ENCODE measurements at places on chromosomes 1 and 21.

DNA sequence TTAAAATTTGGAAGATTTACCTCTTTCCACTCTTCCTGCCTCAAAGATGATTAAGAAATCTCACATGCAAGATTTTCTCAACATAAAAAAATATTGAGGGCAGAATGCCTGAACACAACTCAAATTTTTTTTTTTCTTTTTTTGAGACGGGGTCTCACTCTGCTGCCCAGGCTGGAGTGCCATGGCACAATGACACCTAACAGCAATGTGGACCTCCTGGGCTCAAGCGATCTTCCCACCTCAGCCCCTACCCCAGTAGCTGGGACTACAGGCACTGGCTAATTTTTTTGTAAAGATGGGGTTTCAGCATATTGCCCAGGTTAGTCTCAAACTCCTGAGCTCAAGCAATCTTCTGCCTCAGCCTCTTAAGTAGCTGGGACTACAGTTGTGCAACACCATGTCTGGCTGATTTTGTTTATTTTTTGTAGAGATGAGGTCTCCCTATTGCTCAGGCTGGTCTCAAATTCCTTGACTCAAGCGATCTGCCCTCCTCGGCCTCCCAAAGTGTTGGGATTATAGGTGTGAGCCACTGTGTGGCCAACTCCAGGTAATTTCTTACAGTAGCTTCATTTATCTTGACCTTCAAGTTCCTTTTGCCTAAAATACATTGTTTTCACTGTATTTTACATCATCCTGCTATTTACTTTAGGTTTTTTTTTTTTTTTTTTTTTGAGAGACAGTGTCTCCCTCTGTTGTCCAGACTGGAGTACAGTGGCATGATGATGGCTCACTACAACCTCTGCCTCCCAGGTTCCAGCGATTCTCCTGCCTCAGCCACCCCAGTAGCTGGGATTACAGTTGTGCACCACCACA lies 10.4 kb downstream of the NUCKS1 start:
- DNase-seq = no peak

DNA sequence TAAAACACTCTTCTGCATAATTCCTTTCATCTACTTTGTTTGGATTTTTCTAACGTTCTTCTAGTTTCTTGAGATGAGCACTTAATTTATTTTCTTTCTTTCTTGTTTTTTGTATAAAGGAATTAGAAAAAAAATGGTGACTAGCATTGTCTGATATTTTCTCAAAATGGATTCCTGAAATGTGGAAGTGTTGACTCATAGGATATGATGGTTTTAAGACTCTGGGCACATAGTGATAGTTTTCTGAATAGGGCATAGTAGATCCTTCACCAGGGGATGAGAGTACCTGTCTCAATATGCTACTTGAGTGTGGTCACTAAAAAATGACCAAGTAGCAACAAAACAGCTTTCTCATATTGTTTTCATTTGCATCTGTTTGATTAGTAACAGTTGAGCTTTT lies 100.9 kb downstream of the PEX14 start:
- no peak for DNase-seq

DNA sequence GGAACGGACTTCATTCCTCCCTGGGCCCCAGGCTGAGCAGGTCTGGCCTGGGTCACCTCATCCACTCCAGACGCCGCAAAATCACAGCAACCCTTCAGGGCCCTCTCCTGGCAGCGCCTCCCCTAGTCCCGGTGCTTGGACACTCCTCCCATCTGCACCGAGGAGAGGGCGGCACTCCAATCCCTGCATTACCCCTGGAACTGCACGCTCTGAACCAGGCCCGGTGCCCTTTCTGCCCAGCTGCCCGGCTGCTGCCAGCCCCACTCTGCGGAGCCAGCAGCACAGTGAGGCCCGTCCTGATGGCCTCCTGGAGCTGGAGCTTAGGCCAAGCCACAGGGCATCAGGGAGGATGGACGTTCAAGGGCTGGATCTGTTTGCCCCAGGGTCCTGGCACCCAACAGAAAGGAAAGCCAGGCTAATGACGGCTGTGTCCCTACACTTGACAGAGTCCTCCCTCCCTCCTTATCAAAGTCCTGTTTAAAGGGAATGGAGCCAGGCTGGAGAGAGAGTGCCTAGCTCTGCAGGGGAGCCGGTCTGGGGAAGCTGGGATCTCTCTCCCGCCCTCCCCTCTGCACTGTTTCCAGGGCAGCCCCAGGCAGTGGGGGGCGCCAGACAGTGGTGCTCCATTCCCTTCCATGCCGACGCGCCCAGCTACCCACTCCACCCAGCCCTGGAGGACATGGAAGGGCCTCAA lies 12.7 kb downstream of the COL6A2 start:
- no peak for DNase-seq

DNA sequence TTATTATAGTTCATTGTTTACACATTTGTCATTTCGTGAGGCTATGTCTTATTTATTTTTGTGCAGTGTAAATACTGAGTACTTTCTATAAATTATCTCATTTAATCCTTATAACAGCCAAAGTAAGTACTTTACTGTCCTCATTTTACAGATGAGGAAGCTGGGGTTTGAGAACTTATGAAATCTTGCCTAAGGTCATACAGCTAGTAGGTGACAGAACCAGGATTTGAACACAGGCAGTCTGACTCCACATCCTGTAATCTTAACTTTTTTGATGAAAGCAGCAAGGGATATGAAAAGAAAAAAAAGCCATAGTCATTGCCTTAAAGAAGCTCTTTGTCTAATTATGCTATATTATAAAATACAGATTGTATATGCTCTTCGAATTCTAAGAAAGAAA lies 107.1 kb upstream of the BMP8A start:
- no peak for DNase-seq

DNA sequence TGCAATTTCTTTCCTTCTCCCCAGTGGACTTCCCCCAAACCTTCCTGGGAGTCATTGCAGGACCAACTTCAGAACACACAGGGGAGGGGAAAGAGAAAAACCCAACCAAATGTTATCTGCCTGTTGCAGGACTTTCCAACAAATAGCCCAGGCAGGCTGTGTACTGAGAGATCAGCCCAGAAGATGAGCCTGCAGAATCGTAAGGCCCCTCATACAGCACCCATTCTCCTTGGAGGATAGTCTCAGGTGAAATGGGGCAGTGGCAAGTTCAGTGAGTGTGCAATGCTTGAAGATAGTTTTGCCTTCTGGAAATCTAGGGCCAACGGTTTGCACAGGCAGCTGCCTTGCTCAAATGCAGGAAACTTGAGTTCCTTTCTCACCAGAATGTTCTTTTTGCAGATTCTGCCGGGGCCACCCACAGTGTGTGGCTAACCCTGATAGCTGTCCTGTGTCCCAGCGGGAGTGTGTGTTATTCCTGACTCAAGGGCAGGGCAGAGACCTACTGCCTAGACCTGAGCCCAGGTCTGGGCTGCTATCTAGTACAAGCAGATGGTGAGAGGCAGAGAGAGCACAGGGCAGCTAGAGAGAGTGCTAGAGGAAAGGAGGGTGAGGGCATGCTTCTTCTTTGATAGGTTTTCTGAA lies 48.8 kb downstream of the GADD45A start:
- DNase-seq = no peak

- no peak for DNase-seq
These were observed 38.6 kb upstream of the CCDC190 start for GRCh38 chr1:162899422-162900146.

DNA sequence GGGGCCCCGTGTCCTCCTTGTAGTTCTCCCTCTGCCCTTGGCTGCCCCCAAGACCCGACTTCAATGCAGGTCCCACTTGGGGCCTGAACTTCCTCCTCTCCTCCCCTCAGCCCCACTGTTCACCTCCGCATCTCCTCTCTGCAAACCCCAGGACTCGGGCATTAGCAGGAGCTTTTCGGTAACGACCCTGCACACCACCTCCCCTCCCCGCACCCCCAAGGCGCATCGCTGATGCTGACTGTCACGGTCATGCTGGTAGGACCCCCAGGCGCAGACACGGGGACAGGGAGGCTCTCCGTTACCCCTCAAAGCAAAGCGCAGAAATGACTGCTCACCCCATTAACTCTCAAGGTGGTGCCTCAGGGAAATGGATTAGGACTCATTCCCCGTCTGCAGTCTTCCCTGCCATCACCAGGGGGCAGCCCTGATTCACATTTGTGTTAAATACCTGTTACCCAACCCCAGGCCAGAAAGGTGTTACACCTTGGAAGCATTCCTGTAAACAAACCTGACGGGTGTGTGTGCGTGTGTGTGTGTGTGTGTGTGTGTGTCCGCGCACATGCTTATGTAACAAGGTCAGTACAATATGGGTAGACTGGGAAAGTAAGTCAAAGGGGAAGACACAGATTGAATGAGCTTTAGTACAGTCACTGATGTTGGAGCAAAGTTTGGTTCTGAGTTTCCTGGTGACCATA lies 6.4 kb upstream of the GUCA2B start:
- DNase-seq = no peak

DNA sequence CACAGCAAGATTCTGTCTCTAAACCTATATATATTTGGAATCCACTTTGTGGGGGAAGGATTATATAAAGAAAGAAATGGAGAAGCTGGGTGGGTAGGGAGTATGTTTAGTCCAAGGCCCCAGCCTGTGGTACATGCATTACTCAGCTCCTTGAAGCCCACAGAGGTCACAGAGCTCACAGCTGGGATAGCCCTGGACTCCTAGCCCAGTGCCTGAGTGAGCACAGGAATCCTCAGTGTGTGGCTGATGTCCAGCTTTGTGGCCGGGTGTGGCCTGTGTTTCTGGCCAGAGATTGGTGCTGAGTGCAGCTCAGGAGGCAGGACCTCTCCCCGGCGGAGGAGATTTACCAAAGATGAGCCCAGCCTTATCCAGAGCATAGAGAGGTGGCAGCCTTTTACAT lies 7.6 kb downstream of the CAPN9 start:
- no peak for DNase-seq

DNA sequence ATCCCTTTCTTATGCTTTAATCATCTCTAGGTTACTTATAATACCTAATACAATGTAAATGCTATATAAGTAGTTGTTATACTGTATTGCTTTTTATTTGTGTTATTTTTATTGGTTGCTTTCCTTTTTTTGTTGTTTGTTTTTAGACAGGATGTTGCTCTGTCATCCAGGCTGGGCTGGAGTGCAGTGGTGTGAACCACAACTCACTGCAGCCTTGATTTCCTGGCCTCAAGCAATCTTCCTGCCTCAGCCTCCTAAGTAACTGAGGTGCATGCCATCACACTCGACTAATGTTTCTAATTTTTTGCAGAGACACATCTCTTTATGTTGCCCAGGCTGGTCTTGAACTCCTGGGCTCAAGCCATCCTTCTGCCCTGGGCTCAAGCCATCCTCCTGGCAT lies 26.9 kb downstream of the KRTAP19-8 start:
- DNase-seq = no peak

DNA sequence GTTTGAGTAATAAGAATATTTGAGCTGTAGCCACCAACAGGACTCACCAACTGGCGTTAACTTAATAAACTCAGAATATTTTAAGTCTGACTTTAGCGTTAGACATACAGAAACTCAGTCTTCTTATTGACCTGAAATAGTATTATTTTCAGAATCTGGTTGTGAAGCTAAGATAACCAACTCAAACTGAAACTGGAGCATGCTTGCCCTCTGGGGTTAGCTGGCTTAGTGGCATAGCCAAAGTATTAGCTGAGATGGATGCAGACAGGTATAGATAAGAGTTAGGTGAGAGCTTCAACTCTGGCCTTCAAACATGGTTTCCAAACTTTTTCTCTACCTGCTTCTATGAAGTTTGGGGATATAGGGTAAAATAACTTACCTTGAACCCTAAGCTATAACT lies 40.5 kb downstream of the AMY1C start:
- no peak for DNase-seq

DNA sequence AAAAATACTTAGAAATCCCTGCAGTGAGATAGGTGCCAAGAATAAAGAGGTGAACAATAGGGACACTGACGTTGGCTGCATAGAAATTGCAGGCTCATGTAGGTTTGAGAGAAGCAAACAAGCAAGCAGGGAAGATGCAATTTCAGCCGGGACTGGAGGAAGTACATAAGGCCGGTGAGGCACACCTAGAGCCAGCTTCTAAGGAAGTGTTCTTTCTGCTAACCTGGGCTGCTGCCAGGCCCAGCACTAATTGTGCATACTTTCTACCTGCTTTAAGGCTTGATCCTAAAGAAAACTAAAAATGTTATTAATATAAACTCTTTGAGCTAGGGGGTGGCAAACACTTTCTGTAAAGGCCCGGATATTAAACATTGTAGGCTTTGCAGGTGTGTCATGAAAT lies 71.0 kb downstream of the LMO4 start:
- no peak for DNase-seq

- DNase-seq = no peak
These were observed 121.2 kb downstream of the CRYAA start for GRCh38 chr21:43289966-43290365.

DNA sequence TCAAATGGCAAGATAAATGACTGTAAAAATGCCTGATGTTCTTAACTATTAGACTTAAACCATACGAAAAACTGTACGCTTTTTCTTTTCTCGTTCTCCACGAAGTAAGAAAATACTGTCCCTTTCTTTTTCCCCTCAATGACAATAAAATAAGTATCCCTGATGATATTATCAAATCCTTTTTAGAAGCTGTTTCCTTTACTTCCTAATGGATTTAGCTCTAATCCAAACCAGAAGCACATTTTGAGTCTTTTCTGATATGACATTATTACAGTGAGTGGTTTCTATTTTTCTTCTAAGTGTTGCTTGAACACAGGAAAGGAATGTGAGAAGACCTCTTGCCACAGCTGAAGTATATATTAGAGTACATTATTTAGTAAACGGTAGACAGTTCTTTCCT lies 32.4 kb downstream of the DNM3 start:
- DNase-seq = no peak

GRCh38 chr1:8202182-8202905 lies 115.6 kb upstream of the SLC45A1 start:
- no peak for DNase-seq

GRCh38 chr1:10353282-10353681 lies 45.6 kb upstream of the PGD start:
- no peak for DNase-seq

DNA sequence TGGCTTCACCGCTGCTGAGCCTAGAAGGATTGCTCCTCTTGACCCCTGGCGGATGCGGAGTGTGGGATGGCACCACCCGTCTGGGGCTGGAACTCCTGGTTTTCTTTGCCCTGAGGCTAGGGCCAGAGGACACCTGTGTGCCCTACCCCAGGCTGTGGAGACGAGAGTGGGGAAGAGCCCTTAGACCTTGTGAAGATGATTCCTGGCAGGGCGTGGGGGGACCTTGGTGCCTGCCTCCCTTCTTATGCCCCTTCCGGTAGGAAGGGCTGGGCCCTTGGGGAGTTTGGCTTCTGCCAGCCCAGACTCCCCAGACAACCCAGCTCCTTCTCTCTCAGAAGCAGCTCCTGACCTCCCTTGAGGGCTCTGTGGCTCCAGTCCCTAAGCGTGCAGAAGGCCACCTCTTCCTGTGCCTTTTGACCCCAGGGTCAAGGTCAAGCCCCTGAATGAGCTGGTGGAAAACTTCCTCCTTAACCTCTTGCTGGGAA lies 891 bp downstream of the RPS6KA1 start:
- no peak for DNase-seq

Measured in T-helper 22 cell (primary cell).